ENCODE measurements at places on chromosomes 11 and 22.

- DNase-seq = no peak
These were observed 79.0 kb downstream of the MICAL3 start for GRCh38 chr22:17945156-17945887.

GRCh38 chr22:27973846-27974245, 54.8 kb upstream of the PITPNB start:
- no peak for DNase-seq

DNA sequence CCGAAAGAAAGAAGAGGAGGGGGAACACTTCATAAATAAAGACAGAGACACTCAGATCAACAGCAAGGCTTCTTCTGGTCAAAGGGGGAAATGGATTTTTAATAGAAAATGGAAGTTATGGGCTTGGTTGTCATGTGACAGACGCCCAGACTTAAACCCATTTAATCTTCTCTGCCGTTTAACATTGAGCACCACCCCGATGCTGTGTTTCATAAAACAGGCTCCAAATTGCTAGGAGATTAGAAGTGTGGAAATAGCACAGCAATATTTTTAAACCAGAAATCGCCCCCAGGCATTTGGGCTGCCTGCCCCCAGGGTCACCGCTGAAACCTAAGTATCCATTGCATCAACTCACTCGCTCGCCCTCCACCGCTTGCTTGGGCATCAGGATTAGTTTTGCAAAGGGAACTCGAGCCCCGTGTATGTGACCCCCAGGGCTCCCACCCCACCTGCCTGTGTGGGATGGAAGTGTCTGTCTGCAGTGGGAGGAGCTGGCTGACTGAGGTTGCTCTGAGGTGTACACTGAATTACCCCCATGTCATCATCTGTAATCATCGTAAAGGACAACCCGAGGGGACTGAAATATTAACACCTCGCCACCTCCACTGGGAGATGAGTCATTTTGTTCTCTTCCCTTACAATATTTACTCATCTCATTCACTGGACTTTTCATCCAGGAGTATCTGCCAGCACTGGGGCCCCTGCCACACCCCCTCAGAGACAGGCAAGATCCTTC, 10.7 kb downstream of the DSCAML1 start:
- DNase-seq = no peak

GRCh38 chr11:643366-643765, 6.3 kb downstream of the DRD4 start:
- no peak for DNase-seq
